ENCODE measurements at places on chromosomes 16 and 17.

GRCh38 chr17:60445144-60445543 is 22.9 kb downstream of the CHCT1 start:
- no peak for DNase-seq

- no peak for DNase-seq
Measured at GRCh38 chr16:5000573-5001001, 33.1 kb downstream of the NAGPA start.

DNA sequence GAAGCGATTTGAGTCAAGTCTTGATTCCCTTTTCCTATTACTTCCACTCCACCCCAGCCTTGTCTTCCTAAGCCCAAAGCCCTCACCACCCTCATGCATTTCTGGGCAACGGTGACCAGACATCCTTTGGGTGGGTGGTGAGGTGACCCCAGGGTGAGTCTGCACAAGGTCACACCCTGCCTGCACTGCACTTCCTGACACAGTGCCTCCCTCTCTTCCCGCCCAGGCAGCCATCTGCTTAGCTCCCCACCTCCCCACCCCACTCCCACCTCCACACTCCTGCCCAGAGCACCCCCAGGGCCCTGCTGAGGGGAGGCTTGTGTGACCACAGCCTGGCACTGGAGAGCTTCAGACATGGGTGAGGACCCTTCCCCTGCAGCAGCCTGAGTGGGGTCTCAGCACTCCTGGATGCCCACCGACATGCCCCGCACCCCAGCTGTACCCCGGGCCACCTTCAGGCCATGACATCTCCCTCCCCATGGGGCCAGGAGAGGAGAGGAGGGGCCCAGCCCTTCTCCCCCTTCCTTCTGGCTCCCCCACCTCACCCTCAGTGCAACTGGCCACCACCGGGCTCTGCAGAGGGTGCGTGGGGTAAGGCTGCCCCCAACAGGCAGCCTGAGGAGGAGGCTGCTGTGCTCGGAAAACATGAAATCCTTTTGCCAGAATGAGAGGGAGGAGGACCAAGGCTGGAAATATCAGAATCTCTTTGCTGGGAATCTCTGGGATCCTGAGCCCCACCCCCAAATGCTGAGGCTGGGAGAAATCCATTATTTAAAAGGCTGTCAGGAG is 68.6 kb downstream of the CCT6B start:
- DNase-seq = no peak

- DNase-seq = no peak
Measured at GRCh38 chr17:3002538-3003295, 60.7 kb downstream of the OR1D5 start.

- DNase-seq = no peak
Measured at GRCh38 chr17:28333083-28333746, 2.1 kb downstream of the IFT20 start.

DNA sequence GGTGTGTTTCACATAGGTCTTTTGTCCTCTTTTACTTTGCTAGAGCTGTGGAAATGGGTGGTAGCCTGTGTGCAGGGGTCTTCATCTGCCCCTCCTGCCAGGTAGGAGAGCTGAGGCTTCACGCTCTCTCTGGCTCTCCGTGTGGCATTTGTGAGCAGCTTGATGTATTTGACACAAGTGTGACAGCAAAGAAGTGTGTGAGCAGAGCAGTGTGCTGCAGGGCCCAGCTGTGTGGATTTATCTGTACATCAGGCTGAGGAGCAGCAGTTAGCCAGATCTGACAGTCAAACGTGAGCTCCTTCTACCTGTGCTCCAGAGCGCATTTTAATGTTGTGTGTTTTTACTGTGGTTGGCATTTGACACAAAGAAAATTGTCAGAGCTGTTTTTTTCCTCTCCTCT is 101.8 kb downstream of the FTO start:
- DNase-seq = no peak

- DNase-seq = no peak
Measured at GRCh38 chr17:46727572-46728348, 90.7 kb downstream of the WNT3 start.

GRCh38 chr16:55559233-55559632 is 7.3 kb upstream of the CAPNS2 start:
- DNase-seq = no peak

Measured in ascending aorta (tissue), 2 donors.